Stimulated activated CD4-positive, alpha-beta T cell treated with anti-CD3 and anti-CD28 coated beads, Interleukin-15, amount 100 ng/mL, for 1 hour (primary cell): ENCODE measurements at places on chromosomes 7 and 10.

- no peak for DNase-seq
Observed at GRCh38 chr7:140697447-140698143, 1.1 kb downstream of the NDUFB2 start.

DNA sequence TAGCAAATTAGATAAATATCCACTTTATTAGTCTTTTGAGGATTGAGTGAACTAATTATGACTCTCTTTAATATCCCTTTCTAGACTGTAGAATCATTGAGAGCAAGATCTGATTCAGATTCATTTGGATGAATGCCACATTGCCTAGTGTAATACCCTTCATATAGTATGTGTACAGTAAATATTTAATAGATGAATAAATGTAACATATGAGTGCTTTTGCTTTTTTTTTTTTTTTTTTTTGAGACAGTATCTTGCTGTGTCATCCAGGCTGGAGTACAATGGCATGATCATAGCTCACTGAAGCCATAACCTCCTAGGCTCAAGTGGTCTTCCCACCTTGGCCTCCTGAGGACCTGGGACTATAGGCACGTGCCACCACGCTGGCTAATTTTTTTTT is 14.8 kb downstream of the SAMD8 start:
- no peak for DNase-seq

DNA sequence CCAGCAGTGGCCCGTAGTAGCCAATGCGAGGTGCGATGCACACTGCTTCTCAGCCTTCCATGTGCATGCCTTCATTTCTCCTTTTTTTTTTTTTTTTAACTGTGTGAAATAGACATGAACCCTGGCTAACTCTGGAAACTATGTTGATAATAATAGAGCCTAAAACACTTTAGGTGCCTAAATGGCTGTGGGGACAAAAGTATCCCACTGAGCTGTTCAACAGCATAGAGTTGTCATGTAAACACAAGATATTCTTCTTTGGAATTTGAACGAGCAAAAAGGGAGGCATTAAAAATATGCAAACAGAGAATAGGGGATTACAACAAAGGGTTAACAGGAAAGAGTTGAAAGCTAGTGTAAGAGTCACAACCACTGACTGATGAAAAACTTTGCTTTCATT is 162.1 kb upstream of the NOBOX start:
- no peak for DNase-seq

DNA sequence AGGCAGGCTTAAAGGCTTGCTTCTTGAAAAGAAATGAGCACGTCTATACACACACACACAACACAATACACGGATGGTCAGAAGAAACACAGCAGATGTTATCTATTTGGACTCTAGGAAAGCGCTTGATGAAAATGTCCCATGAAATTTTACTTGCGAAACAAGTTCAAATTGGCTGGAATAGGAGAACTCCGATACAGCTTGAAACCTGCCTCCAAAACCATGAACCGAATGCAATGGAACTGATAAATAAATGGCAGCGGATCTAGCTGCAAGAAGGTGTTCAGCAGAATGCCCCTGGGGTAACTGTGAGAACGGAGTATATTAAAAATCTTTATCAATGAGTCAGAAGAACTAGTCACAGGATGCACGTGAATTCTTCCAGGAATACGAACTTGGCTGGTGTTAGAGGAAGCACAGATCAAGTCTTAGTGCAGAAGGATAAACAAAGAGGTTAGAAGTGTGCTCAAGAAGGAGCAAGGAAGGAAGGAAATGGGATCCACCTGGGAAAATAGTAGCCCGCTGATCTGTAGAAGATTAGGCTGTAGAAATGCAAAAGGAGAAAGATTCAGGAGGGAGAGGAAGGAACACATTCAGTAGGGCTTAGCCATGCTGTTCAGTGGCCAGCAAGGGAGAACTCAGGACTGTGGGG is 142.0 kb upstream of the PRKCQ start:
- no peak for DNase-seq
